ENCODE measurements at places on chromosomes 13 and 19.
A peak's percentile ranks its signal among the peaks of the same experiment; 100 is the strongest.

DNA sequence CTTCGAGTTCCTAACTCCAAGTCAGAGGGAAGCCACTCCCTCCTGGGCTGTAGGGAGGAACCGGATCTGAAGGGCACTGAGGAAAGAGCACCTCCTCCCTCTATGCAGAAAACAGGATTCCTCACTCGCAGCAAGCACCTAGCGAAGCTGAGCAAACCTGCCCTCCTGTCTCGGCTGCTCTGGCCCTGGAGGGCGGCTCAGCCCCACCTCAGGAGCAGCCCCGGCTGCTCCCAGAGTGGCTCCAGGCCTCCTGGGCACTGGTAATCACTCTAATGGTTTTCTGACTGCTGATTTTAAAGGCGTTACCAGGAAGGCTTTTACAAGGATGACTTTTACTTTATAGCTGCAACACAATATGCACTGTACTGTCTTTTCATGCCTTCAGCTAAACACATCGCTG is 312.5 kb downstream of the TEX29 start:
- DNase-seq = no peak

DNA sequence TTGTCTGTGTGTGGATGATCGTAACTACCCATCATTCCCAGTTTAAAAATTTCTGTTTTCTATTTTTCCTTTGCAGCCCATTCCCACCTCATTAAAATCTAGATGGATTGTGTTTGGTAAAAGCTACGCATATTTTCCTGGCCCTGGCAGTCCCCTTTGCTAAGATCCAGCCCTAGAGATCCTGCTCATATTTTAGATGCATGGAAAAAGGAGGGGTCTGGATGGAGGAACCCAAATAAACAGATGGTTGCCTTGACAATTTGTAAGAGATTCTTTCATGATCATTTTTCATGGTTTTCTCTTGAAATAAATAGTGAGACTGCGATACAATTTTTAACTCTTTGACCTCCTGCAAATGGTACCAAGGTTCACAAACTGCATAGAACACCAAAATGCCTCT is 174.4 kb downstream of the SLC7A1 start:
- DNase-seq = no peak

- DNase-seq = no peak
These were observed 12.5 kb downstream of the GNA11 start for GRCh38 chr19:3106509-3107141.

- DNase-seq = no peak
These were observed 510.0 kb upstream of the KLF12 start for GRCh38 chr13:74644229-74644628.

- peak; percentile 81 for DNase-seq
These were observed 235.4 kb upstream of the MAB21L1 start for GRCh38 chr13:35711909-35712308.

DNA sequence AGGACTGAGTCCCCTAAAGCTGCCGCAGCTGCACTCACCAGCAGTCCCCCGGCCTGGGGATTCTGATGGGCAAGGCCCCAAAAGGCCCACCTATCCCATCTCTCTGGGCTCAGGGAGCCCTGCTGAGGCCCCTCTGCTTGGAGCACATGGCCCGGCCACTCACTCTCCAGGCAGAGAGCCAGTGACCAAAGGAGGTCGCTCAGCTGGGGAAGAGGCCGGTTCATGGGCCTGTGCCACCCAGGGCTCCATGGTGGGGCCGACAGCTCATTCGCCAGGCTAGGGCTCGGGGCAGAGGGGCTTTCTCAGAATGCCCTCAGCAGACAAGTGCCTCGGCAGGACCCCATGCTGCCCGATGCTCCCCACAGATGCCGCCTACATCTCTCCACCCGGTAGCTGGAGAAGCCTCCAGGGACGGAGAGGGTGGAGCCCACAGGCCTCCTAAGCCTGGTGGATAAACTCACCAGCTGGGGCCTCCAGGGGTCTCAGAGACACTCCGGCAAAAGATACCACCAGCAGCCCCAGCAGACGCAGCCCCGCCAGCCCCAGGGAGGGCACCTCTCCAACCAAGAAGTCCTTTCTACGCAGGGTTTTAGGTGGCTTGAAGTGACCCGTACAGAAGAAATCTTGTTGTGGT is 54.4 kb downstream of the MLLT1 start:
- DNase-seq = no peak

DNA sequence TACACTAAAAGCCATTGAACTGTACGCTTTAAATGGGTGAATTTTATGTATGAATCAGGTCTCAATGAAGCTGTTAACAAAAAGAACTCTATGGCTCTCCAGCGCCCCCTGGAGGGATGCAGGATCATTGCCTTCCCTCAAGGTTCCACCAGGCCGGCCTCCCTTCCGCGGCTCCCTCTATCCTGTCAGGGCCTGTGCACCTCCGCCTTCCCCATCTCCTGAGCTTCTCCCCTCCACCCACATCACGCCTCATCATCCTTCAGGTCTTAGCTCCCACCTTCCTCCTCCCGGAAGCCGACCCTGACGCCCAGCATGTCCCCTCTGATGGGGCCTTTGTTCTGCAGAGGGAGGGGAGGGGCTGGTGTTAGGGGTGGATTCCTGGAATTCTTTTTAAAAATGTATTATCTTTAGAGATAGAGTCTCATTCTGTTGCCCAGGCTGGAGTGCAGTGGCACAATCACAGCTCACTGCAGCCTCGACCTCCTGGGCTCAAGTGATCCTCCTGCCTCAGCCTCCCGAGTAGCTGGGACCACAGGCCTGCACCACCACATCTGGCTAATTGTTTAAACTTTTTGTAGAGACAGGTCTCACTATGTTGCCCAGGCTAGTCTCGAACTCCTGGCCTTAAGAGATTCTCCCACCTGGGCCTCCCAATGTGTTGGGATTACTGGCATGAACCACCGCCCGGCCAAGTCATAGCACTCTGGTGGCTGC is 27.7 kb downstream of the MEIS3 start:
- DNase-seq = peak; percentile 91
